Stimulated activated CD8-positive, alpha-beta memory T cell treated with anti-CD3 and anti-CD28 coated beads, Interleukin-4, amount 100 ng/mL, for 1 hour (primary cell): ENCODE measurements at places on chromosomes 6 and 20.

DNA sequence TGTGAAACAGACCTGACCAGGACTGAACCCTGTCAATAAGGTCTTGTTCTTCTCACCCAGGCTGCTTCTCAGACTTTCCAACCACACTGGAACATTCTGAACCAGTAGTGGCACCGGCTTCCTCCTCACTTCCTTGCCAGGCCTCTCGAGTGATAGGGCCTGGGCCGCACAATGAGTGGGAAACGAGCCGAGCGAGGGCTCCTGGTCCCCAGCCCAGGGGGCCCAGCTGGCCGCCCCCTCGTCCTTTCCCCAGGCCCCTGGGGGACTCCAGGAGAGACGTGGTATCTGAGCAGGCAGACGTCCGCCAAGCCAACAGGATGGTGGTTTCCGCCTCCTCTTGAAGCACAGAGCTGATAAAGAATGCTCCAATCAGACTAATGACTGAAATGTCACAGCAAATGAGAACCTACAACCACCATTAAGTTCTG is 117.9 kb downstream of the GMDS start:
- peak; percentile 13 for DNase-seq

DNA sequence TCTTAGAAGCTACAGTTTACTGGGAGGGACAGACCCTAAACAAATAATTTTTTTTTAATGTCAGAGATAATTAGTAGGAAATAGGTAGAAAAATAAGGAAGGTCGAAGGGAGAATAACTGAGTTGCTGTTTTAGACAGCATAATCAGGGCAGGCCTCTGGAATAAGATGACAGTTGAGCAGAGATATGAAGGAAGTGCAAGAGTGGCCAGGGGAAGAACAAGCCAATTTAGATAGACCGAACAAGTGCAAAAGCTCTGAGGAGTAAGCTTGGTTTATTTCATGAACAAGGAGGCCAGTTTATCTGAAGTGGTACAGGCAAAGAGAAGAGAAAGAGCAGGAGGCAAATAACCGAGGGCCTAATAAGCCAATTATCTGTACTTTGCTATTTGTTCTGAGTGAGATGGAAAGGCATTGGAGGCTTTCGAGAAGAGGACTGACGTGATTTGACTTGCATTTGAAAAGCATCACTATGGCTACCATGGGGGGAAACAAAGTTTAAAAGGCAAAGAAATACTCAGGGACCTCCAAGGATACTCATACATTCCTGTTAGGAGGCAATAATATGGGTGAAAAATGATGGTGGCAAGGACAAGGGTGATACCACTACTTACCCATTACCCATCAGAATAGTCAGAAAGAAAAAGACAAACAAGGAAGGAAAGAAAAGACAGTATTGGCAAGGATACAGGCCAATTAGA is 19.7 kb downstream of the PROCR start:
- DNase-seq, result no peak

DNA sequence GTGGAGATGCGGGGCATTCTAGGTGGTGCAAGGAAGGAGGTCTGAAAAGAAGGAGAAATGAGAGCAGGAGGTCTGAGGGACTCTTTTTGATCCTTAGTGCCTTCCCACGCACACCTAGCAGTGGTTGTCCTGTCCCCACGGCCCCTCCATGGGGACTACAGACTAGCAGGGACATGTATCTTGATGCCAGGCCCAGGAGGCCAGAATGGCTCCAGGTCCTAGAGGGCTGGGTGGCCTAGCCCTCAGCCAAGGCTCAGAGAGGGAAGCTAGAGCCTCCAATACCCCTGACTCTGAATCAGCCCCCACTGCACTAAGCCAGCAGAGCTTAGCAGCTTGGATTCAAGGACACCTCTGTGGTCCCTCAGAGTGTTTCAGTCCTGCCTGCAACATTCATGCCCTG is 16.7 kb upstream of the BLCAP start:
- DNase-seq, result no peak

DNA sequence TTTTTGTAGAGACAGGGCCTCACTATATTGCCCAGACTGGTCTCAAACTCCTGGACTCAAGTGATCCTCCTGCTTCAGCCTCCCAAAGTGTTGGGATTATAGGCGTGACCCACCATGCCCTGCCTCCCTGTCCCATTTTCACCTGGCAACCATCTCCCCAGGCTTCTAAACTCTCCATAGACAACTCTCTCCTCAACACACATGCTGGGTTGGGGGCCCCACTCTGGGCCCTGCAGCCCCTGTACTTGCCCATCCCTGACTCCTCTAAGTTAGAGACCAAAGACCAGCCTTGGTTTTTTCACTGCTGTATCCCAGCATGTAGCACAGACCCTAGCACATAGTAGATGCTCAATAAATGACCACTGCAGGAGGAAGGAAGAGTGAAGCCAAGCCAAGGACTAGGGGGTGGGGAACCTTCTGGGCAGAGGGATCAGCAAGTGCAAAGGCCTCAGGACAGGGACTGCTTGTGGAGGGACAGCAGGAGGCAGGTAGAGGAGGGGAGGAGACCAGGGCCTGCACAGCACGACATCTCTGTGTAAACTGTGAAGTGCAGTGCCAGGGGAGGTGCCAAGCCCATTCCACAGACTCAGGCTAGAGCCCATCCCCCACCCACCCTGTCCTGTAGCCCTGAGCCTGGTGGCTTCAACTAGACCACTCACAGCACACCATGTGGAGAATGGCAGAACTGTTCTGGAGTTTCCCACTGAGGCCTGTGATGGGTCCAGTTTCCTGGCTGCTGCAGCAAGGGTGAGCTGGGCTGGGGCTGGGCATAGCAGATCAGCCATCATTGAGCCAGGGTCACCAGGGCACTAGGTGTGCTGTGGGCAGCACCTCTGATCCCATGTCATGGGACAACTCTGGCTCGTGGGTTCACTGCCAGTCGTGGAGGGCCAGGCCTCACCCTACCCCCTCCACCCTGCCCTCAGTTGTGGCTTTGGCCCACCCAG is 3.4 kb upstream of the SRC start:
- DNase-seq, result no peak

DNA sequence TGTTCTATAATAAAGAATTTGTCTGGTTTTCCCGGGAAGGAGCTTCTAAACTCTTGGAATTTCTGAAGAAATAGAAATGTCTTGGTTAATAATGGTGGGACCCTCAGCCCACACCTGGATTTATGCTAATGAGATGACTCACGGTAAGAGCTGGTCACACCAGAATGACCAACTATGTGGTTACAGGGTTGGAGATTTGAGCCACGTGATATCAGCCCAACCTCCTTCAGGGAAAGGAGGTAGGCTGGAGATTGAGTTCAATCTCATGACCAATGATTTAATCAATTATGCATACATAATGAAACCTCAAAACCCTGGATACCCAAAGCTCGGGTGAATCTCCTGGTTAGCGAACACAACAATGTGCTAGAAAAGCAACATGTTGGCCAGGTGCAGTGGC is 22.1 kb upstream of the CDKN1A start:
- DNase-seq, result no peak

GRCh38 chr6:146258206-146258605 is 229.3 kb downstream of the GRM1 start:
- no peak for DNase-seq

GRCh38 chr6:163137398-163137881 is 277.1 kb upstream of the QKI start:
- DNase-seq, result no peak

- DNase-seq, result no peak
Measured at GRCh38 chr6:19719691-19720128, 117.5 kb upstream of the ID4 start.

DNA sequence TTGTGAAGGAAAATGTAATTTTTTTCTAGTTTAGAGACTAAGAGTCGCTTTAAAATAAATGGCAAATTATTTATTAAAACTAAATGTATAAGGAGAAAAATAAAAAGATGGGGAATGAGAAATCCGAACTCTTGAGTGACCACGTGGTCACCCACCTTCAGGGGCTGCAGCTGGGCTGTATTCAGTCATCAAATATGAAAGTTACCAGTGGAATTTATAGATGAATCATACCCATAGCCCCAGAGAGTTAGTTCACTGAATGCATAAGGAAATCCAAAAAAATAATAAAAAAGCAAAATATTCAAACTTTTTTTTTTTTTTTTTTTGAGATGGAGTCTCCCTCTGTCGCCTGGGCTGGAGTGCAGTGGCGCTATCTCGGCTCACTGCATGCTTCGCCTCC is 947.7 kb upstream of the ADGRB3 start:
- no peak for DNase-seq

- DNase-seq, result no peak
Measured at GRCh38 chr6:138572167-138572875, 73.0 kb upstream of the NHSL1 start.

DNA sequence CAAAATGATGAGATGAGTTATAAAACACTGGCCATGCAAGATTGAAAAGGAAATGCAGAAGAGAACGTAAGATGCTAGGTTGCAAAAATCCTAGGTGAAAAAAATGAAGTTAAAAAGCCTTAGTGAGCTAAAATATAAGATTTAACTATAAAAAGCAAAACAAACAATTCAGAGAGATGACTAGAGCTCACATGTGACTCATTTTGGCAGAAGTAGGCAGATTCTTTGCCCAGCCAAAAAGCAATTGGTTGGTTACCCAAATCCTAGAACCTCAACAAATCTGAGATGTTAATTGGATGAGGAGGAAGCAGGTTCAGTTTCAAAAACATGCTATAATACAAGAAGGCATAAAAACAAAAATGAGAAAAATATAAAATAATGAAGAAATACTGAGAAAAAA is 249.1 kb downstream of the OGFRL1 start:
- no peak for DNase-seq

DNA sequence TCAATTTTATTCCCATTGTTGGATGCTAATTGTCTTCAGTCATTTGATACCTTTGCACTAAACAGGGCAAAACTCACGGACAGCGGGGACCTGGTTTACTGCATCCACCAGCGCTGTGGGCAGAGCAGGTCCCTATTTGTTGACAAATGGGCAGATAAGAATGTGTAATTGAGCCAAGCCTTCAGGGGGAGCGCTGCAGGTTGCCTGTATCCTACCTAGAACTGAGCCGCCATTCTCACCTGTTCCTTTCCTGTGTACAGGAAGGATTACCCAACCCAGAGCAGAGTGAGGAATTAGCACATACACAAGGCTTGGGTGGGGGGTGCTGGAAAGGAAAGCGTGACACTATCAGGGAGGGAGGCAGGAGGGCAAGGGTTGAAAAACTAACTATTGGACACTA is 89.1 kb upstream of the FOXA2 start:
- no peak for DNase-seq

DNA sequence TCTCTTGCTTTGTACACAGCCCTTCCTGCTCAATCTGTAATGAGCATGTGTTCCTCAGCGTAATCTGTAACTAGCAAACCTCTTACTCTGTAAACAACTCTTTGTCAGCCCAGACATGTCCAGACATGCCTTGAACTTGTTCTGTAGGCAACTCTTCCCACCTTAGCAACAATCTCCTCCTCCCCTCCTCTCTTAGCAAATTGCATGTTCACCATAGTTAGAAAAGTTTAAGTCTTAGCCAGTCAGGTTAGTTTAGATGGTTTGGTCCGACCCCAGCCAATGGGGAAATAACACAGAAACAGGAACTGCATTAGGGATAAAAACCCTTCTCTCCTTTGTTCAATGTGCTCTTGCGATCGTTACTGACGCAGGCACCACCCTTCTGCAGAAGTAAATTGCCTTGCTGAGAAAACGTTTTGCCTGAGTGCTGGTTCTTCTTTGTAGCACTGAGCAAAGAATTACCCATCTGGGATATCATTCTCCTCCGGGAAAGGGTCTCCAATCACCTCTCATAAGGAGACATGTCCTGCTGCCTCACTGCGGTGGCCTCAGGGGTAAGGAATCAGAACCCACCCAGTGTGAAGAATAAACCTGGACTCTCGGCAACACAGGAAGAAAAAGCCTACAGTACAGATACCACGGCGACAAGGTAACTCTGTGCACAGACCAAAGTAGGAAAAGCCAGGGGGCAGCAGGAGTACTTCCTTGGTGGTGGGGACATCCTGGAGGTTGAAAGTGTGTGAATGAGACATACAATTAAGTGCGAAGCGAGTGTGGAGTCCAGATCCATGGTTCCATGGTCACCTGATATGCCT is 26.2 kb downstream of the PLN start:
- DNase-seq, result no peak

GRCh38 chr6:6994796-6995195 is 113.0 kb upstream of the RREB1 start:
- DNase-seq, result no peak

GRCh38 chr6:152046118-152046517 is 238.6 kb downstream of the ESR1 start:
- DNase-seq, result no peak

- DNase-seq, result no peak
Measured at GRCh38 chr6:90086517-90086916, 192.2 kb downstream of the GJA10 start.

- no peak for DNase-seq
Measured at GRCh38 chr6:101146389-101146788, 247.1 kb upstream of the GRIK2 start.

DNA sequence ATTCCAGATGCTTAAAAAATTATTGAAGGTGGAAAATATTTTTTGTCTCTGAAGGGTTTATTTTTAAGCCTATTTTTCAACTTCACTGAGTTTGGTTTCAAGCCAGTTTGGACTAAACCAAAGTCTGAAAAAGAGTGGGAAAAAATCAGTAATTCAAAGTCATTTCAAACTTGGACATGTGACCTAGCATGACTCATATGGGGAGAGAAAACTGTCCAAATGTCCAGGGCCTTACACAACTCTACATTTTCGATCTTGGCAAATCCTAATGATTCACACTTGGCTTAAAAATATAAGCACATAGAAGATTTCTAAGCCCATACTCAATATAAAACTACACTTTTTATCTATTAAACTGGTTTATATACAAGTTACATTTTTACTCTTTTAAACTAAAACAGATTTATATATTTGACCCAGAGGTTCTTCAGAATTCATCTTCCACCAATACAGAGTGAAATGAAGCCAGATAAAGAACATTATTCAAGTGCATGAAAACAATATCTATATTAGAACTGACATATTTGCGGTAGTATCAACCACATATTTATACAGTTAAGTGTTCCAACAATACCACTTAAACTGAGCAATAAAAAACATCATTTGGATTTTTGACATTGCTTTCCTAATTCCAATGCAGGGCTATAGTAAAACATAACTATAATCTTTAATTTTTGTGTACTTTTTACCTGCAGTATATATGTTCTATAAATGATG is 110.3 kb upstream of the TCF21 start:
- DNase-seq, result no peak

GRCh38 chr6:134168590-134169208 is 116.3 kb upstream of the SLC2A12 start:
- DNase-seq, result no peak

- DNase-seq, result no peak
Measured at GRCh38 chr6:151015101-151015700, 149.7 kb downstream of the MTHFD1L start.
